ENCODE measurements at places on chromosomes 5 and 9.

GRCh38 chr5:54521856-54522479, 4.4 kb downstream of the SNX18 start:
- DNase-seq, result no peak

DNA sequence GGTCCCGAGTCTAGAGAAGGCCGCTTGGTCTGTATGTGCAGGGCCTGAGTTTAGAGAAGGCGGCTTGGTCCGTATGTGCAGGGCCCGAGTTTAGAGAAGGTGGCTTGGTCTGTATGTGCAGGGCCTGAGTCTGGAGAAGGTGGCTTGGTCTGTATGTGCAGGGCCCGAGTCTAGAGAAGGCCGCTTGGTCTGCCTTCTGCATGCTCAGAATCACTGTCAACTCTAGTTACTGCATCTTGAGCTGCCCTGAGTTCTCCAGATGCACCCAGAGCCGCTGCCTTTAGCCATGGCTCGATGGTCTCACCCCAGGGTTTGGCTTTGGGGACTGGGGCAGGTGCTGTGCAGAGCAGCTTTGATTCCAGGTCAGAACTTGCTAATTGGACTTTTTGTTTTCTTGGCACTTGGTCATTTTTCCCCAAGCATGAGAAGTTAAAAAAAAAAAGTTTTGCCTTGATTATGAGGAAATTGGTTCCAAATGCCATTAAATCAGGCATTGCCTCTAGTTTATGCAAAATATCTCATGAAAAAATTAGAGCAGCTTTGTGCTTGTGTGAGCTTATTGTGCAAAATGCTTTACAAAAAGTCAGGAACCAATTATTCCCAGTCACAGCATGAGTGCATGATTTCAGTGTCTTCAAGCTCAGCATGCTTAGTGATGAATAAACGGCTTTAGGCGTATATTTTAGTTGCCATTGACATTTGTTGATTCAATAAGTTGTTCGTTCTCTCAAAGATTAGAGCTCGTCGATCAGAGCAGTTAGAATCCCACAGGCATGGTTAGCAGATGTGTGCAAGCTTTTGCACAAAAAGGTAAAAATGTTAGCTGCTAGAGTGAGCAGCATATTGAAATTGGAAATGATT, 25.4 kb upstream of the EXOC3 start:
- no peak for DNase-seq

DNA sequence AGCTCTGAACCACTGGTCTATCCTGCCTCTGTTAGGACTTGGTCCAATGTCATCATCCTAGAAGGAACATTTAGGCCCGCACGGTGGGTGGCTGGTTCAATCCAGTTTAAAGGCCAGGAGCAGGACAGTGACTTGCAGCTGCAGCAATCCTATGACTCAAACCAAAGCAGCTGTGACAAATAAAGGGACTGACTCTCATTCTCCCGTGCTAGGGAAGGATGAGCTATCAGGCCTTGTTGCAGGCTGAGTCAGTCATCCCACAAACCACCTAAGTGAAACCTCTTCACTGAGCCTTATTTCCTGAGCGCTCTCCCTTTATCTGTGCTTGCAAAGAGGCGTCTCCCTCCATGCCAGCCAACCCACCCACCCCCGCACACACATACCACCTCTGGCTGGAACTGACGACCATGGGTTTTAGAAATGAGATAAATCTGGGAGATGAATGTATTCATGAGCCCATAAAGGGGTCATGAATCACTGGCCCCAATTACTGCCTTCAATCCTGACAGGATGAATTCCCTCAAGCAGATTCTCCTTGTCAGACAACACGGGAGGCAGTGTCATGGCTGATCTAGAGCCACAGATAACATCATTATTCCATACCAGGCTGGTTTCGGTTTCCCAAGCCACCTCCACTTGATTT, 93.4 kb downstream of the KCNIP1 start:
- no peak for DNase-seq

- DNase-seq, result no peak
These were observed 14.7 kb downstream of the RFK start for GRCh38 chr9:76379494-76379893.

DNA sequence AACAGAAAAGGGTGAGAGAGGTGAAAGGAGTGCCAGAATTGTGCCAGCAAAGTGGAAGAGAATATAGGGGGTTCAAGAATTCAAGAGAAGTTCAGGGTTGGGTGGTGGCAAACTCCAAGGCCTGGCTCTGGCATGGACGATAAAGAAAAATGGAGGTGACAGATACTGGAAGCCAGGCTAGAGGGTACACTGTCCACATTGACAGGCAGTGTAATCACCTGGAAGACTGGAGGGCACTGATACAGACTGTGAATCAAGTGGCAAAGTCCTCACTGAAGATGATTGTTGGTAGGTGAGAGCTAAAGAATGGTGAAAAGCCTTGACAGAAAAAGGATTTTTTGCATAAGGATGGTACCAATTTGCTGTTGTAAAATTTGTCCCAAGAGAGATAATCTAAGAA, 7.1 kb downstream of the SAR1B start:
- DNase-seq, result no peak

- no peak for DNase-seq
These were observed 396.5 kb upstream of the MEF2C start for GRCh38 chr5:89279391-89280036.

DNA sequence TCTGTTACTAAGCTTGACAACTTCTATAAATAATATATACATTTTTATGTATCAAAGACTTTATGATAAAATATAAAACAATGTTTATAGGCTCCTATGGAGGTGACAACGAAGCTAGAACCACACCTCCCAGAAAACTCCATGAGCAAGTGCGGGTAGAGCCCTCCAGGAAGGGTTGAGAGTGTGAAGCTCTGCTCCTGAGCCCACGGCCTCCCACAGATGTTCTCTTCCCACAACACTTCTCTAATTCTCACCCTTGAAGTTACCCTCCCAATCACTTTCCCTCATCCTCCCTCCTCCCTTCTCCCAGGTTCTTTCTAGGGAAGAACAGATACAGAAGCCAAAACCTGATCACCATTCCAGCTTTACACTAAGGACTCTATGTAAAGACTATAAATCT, 427.6 kb downstream of the SPOCK1 start:
- DNase-seq, result no peak

DNA sequence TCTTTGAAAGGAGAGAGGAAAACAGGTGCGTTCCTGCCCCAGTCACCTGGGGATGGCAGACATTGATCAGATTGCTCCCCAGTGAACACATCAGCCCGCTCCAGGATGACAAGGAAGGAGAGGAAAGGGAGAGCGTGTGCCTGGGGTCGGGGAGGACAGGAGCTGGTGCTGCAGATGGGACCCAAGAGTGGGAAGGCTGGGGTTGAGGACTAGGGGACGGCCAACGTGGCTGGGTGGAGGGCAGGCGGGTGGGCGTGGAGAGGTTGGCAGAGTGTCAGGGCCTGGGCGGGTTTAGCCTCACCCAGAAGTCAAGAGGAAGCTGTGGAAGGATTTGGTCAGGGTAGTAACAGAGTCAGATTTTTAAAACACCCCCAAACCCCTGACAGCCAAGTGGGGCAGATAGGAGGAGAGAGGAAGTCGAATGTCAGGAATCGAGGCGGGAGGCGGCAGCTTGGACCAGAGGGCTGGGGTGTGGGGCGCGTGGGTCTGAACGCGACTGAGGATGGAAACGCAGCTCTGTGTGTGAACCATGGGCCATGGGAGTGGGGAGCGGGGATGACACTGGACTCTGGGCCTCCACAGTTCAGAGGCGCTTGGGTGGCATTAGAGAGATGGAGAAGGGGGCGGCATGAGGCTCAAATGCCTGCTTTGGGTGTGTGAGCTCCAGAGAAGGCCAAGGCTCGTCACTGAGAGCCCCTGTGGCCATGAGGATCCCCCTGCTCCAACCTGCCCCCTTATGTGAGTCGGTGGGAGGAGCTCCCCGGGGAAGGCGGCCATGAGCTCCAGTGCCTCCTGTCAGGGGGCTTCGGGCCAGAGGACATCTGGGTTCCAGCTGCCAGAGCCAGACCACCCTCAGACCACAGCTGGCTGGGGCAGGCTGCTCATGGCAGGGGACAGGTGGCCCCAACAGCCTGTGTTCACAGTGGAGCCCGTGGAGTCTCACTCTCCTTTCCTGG, 24.6 kb downstream of the LAMC3 start:
- no peak for DNase-seq

All from stimulated activated CD4-positive, alpha-beta T cell treated with anti-CD3 and anti-CD28 coated beads, Interleukin-1b, Interleukin-23, amount 100 ng/mL, for 24 hours (primary cell).